ENCODE measurements at places on chromosomes 12 and 14.

- DNase-seq: no peak
Measured at GRCh38 chr12:71236133-71236660, 78.4 kb upstream of the TSPAN8 start.

DNA sequence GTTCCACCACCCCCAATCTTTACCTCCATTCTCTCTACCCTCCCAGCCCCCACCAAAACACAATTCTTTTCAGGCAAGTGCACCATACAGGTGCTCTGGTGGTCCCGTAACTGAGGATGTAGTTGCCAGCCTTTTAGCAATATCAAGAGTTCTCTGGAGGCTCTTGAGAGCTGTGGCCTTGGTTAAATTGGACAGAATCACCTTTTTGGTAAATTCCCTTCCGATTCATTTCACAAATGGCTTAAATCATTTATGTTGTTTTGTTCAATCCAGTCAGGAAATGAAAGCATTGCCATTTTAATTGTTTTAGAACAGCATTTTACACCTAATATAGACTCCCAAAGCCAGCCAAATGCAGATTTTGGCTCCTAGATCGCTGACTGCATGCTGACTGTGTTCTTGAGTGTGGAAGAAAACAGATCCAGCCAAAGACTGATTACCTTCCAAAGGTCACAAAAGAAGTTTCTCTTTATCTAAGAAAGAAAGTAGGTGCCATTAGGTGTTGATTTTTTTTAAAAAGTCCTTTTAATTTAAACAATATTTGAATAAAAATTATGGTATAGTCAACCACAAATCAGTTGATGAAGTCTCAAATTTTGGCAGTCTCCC is 25.6 kb downstream of the CRADD start:
- no peak for DNase-seq

- DNase-seq: no peak
Measured at GRCh38 chr14:49898485-49898884, 5.6 kb downstream of the ARF6 start.

DNA sequence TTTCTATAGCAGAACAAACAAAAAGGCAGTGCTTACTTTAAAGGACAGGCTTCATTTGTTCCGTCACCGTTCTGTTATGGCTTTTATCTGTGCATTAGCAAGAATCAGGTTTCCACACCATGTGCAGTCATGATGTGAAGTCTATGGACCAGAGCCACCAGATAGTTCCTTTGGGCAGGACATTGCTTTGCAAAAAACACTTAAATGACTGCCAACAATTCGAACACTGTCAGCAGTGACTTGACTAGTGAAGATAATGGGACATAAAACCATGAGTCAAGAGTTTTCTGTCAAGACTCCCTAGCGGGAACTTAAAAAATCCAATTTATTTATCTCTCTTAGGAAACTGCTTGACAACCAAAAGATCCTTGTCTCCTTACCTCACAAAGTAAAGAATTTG is 80.3 kb downstream of the NKX2-1 start:
- no peak for DNase-seq

- no peak for DNase-seq
Measured at GRCh38 chr12:93234641-93235040, 143.1 kb upstream of the NUDT4 start.

DNA sequence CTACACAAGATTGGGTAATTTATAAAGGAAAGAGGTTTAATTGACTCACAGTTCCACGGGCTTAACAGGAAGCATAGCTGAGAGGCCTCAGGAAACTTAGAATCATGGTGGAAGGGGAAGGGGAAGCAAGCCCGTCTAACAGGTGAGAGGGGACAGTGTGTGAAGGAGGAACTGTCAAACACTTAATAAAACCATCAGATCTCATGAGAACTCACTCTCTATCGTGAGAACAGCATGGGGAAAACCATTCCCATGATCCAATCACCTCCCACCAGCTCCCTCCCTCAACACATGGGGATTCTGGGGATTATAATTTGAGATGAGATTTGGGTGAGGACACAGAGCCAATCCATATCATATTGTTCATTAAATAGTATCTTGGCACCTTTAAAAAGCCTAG is 56.1 kb downstream of the EPS8 start:
- no peak for DNase-seq

GRCh38 chr14:90665321-90666000 is 150.8 kb downstream of the TTC7B start:
- no peak for DNase-seq

DNA sequence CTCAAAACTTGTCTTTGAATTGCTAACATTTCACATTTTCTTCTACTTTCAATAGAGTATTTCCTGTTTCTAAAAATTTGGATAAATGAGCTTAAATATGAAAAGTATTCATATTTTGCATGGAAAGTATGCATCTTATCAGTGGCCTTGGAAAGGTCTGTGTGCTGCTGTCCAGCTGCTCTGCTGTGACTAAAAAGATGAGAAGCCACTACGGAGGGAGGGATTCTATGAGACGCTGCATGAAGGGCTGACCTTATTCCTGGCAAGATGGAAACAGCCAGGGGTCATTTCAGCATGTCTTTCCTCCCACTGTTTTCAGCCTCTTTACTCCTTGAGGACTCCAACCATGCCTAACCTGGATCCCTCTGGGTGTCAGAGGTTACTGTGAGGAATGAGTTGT is 13.0 kb downstream of the PIWIL1 start:
- DNase-seq: no peak

- DNase-seq: no peak
Measured at GRCh38 chr12:85676816-85677749, 159.1 kb downstream of the RASSF9 start.

GRCh38 chr14:102711946-102712345 is 65.3 kb upstream of the TRAF3 start:
- no peak for DNase-seq

DNA sequence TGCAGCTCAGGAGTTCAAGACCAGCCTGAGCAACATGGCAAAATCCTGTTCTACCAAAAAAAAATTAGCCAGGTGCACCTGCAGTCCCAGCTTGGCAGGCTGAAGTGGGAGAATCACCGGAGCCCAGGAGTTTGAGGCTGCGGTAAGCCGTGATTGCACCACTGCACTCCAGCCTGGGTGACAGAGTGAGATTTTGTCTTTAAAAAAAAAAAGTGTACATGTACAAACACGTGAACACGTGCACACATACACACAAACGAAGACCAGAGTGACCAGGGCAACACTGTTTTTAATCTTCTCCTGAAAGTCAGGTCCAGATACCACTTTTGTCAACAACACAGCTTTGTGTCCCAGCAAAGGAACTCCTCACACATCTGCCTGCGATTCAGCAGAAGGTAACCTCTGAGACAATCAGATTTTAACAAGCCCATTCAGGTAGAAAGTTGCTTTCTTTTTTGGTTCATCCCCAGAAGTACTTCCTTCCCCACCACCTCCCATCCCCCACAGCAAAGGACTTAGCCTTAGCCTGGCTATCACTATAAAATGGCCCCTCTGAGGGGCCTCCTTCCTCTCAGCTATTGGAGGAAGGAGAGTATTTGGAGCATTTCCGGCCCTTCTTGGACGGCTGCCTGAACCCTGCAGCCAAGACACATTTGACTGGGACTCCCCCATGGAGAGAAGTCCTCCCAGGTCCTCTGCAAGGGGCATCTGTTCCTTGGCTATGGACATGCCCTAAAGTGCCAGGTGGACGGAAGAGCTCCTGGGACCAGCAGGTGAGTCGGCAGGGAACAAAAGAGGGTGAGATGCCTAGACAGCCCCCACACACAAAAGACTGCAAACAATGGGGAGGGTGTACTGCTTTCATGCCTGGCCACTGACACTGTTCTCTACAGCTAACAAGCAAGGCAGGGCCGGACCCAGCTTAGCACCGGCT is 9.8 kb downstream of the CTDSP2 start:
- DNase-seq: peak; percentile 19

- DNase-seq: no peak
Measured at GRCh38 chr12:16437926-16438325, 90.5 kb downstream of the MGST1 start.

- no peak for DNase-seq
Measured at GRCh38 chr12:94679554-94680195, 29.3 kb upstream of the TMCC3 start.

DNA sequence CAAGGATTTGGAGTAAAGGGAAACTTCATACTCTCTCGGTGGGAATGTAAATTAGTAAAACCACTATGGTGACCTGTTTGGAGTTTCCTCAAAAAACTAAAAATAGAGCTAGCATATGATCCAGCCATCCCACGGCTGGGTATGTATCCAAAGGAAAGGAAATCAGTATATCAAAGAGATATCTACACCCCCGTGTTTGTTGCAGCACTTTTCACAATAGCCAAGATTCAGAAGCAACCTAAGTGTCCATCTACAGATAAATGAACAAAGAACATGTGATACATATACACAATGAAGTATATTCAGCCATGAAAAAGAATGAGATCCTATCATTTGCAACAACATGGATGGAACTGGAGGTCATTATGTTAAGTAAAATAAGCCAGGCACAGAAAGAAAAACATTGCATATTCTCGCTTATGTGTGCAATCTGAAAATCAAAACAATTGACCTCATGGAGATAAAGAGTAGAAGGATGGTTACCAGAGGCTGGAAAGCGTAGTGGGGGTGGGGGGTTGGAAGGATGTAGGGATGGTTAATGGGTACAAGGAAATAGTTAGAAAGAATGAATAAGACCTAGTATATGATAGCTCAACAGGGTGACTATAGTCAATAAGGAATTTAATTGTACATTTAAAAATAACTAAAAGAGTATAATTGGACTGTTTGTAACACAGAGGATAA is 468.0 kb downstream of the BCAT1 start:
- no peak for DNase-seq

- no peak for DNase-seq
Measured at GRCh38 chr12:30000401-30000800, 216.7 kb upstream of the TMTC1 start.

DNA sequence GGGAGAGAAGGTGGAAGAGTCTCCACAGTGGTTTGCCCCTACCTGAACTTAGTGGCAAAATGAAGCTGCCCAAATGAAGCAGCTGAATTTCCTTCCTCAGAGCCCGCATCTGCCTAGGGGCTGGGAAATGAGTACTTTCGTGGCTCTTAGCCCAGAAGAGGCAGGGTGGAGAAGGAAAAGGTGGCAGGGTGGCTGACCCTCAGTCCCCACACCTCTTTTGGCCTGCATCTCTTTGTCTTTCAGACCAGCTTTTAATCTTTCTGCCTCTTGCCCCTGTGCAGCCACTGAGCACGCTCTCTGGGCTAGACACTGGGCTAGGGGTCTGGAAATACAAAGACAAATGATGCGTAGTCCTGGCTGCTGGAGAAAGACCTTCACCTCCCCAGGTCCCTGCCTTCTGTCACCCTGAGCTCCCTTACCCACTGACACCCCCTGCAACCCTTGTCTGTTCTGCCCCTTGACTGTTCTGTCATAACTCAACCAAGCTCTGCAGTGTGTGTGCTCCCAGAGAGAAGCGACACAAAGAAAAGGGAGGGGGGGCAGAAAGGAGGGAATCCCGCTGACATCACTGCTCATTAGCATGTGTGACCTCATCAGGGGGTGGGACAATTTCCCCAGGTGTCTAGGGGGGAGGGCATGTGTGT is 371 bp upstream of the REM2 start:
- DNase-seq: peak; percentile 25

GRCh38 chr14:69819607-69820006 is 22.6 kb upstream of the SLC10A1 start:
- DNase-seq: no peak

DNA sequence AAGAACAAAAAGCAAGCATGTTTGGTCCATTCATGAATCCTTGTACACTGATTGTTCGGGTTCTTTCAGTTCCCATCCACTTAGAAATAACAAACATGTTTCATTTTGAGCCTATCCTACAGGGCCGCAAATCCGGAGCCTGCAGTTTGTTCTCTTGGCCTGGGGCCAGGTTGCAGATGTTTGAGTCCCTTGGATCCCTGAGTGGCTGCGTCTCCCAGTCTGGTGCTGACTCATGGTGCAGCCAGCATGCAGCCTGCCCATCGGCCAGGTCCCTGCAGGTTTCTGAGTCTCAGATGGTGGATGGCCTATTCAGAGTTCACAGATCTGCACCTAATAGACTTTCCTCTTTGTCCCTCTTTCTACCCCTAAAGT is 1.9 kb upstream of the DYNC1H1 start:
- no peak for DNase-seq

DNA sequence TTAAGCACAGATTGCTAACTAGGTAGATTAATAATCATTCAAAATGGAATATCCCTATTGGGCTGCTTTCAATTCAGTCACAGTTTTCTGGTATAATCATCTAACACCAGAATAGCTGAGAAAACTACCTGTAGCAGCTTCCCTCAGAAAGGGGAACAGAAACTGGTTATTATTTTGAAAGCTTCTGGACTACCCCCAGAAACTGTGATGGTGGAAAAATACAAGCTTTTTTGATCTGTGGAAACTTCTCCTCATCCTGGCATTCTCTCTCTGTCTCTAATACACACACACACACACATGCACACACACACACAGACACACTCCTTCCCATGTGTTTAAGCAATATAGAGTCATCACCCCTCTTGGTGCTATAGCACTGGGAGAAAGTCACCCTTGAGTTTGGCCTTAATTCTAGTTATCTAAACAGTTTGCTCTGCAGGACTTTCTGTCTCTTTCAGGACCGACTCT is 251.5 kb upstream of the LMO3 start:
- no peak for DNase-seq

DNA sequence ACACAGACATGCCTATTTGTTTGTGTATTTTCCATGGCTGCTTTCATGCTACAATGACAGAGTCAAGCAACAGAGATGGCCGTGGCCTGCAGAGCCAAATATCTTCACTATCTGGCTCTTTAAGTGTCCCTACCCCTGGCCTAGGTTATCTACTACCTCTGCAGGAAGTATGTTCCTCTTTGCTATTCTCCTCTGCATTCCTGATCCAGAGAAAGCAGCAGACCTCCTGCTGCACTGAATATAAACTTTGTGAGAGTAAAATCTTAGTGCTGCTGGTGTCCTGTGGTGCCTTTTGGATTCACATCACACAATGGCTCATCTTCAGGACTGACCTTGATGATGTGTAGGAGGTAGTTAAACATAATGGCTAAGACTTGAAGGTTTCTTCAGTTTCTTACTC is 233.4 kb downstream of the IPO8 start:
- no peak for DNase-seq

DNA sequence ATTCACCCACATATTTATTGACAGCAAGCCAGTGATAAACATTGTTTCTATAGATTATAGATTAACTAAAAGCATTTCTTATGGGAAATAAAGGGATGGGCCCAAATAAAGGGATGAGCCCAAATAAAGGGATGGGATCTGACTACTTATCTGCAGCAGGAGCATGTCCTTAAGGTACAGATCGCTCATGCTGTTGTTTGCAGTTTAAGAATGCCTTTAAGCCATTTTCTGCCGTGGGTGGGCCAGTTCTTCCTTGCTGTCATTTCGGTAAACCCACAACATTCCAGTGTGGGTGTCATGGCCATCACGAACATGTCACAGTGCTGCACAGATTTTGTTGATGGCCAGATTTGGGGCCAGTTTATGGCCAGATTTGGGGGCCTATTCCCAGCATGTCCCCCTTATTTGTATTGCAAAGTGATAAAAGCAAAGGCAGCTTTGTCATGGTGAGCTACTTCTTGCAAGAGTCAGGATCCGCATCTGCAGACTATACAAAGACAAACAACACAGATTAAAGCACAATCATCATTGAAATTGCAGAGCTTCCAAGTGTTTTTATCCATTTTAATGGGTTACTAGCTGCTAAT is 700.7 kb downstream of the LRFN5 start:
- DNase-seq: no peak

Data from T-helper 22 cell (primary cell).